ENCODE measurements at places on chromosomes 3 and 15.

GRCh38 chr3:174337227-174337626, 521.9 kb upstream of the NAALADL2 start:
- DNase-seq = no peak

DNA sequence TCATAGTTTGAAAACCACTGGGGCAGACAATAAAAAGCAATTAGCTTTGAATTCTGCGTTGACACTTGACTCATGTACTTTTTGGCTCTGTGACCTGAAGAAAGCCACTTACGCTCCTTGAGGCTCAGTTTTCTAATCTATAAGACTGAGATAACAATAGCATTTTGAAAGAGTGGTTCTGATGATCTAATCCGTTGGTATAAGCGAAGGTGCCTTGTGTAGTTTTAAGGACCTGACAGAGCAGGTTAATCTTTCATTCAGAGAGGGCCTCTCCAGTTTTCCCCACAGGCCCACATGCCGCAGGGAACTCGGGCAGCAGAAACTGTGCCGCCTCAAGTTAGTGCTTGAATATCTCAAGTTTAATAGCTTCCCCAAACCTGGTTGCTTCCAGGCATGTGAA, 306.0 kb upstream of the GBE1 start:
- DNase-seq = no peak

GRCh38 chr3:196016485-196016884, 65.4 kb downstream of the TFRC start:
- DNase-seq = no peak

- DNase-seq = no peak
These were observed 350.6 kb downstream of the PLCL2 start for GRCh38 chr3:17235310-17235709.

GRCh38 chr3:154430014-154430413, at the start of gene GPR149:
GPR149 (minus strand) TSS chr3:154430190; CDS start chr3:154429615, 575 bp downstream.
- DNase-seq = no peak

DNA sequence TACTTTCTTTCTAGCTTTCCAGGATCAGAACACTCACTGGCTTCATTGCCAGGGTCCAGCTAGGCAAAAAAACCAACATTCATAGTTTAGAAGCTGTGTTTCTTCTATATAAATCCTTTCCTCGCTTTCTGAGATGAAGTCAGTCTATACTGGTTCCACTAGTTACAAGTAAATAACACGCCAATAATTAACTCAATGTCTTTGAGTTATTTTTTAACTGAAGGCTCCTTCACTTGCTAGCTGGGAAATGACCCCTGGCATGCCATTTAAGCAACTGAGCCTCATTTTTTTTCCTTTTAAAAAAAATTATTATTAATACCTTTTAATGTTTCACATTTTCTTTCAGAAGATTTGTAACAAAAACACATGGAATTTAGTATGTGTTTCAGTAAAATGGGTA, 2.1 kb upstream of the CCDC174 start:
- no peak for DNase-seq

DNA sequence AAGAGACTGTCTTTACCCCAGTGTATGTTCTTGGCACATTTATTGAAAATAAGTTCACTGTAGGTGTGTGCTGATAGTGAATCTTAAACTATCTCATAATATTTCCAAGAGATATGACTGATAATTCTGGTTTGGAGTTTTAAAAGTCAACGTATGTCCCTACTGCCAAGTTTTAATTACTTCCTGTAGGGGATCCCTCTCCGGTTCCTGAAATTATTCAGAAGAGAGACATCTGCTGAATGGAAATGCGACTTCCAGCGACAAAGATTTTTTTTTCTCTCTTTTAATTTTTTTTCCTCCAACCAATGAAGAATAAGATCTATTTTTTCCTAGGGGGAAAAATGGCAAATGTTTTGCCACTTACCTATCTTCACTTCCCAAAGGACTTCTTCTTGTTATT, 498.9 kb upstream of the TGFBR2 start:
- no peak for DNase-seq

- DNase-seq = no peak
These were observed 34.8 kb downstream of the B3GALNT1 start for GRCh38 chr3:161070252-161070930.

- DNase-seq = no peak
These were observed 21.5 kb upstream of the RAB6B start for GRCh38 chr3:133917144-133917543.

- DNase-seq = no peak
These were observed 2.2 kb downstream of the HOMER2 start for GRCh38 chr15:82950295-82950694.

- DNase-seq = no peak
These were observed 2.3 kb downstream of the MEGF11 start for GRCh38 chr15:66251065-66251789.

Measured in activated naive CD4-positive, alpha-beta T cell treated with anti-CD3 and anti-CD28 coated beads, Interleukin-2, amount 50 U/mL, for 16 hours (primary cell).